ENCODE measurements at places on chromosomes 1 and 21.

GRCh38 chr1:59730302-59730701, 84.4 kb upstream of the HOOK1 start:
- DNase-seq = peak; percentile 90

DNA sequence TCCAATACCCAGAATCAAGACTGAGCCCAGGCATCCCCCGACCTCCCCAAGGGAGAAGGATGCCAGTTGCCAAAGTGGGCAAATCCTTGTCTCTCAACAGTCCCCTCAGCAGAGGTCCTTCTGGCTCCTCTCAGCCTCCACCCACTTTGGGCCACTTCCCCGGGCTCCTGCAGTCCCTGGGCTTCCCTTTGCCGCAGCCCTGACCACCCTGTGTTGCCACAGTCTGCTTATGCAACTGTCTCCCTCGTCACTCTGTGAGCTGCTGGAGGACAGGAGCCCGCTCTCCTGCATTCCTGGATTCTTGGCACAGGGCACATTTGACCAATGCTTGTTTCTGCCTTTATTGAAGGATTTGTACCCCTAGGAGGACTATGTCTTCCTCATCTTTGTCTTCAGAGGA, 2.9 kb upstream of the LRP8 start:
- no peak for DNase-seq

- DNase-seq = no peak
Measured at GRCh38 chr21:43189936-43190335, 21.1 kb downstream of the CRYAA start.

DNA sequence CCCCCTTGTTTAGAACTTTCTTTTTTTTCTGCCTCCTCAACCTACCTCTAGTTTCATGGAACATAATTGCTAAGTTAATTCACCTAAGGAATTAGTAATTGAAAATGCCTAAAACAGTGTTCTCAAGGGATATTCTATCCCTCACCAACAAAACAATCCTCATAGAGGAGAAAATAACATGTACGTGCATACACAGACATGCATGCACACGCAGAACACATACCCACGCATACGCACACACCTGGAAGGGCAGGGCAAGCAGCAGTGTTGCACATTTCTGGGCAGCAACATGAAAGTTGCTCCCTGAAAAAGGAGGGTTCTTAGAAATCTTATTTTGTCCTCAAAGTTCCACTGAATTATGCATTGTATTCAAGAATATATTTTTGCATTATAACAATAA, 76.6 kb downstream of the HHAT start:
- DNase-seq = peak; percentile 56

- no peak for DNase-seq
Measured at GRCh38 chr1:109894823-109895719, 15.6 kb upstream of the CSF1 start.

DNA sequence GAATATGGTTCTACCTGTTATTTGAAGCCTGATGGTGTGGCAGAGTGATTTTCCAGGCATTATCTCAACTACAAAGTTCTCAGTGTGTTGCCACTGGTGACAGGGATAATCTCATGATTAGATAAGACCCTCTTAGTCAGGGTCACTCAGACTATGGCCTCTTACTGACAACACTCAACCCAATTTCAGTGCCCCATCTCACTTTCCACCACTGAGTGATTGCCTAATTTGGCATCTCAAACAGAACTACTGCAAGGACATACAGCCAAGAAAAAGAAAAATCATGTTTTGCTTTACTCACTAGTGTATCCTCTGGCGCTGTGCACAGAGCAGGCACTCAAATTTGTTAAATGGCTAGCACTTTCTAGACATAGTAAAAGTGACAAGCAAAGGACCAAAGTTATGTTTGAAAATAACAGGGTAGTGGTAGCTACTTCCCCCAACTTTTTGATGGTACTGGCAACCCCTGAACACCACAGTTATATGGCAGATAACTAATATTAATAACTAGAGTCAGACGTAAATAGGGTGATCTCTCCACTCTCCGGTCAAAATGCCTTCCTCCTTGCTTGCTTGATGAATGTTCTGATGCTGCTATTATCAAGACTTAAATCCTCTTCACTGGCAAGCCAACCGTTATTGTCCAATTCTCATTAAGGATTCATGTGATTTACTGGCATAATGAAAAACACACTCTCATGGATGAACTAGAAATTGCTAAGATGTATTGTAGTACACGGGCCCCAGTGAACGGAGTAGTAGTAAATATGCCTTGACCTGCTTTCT, 37.1 kb upstream of the SLC30A10 start:
- DNase-seq = no peak

DNA sequence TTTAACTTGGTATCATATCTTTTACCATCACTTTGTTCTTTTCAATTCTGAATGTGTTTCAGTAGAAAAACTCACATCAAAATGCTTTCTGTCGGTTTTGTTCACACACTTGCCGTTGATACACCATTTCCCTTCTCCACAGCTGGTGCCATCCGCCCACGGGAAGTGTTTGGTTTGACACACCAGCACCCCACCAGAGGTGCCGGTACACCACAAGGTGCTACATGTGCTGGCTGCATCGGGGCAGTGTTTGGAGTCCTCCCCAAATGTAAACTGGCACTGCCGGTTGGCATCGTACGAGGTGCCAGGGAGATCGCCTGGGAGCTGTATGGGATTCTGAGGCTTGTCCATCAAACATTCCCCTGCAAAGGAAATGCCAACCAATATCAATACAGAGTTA, 5.0 kb downstream of the ADAMTS1 start:
- DNase-seq = no peak

GRCh38 chr1:95084317-95085176, 11.8 kb upstream of the ALG14 start:
- DNase-seq = no peak

DNA sequence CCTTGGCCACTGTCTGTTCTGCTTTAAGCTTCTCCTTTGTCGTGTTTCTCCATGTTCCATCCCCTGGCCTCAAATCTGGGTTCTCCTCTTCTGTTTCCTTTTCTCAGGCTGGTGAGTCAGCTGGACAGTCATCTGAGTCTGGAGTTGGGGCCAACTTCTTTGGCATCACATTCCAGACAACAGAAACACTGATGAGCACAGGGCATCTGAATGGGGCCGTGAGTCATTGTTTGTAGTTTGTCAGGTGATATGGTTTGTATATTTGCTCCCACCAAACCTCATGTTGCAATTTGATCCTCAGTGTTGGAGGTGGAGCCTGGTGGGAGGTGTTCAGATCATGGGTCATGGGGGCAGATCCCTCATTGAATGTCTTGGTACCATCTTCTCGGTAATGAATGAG, 14.3 kb upstream of the OLIG2 start:
- peak; percentile 36 for DNase-seq

DNA sequence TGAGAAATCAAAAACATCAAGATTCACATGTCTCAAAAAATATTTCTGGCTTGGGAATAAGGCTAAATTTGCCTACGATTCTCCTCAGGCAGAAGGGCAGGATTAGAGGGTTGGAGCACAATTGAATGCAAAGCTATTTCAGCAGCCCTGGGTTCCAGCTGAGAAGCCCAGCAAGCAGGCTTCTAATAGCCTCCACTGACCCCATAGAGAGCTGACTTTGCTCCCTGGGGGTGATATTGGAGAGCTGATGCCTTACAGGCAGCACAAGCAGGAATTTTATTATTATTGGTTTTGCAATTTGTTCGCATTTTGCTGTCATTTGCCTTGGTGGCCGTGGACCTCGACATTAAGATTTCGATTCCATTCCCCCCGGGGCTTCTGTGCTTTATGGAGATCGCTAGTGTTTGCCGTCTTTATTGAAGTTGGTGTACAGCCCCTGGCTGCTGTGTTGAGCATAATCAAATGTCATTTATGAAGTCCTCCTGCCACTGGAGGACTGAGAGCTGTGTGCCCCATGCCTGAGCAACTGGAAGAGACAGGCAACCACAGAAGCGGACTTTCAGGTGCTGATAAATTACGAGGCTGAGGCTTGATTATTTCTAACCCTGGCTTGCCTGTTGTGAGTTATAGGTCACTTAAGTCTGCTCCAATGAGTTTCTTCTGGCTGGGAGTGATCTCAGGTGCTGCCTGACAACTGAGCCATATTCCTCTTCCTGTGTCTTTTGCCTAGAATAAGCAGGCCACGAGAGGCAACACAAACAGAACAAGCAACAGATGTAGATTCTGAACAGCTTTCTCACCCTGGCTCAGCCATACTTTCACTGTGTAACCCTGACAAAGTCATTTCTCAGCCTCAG, 518.4 kb upstream of the CAMK1G start:
- DNase-seq = no peak

- no peak for DNase-seq
Measured at GRCh38 chr1:46204406-46204742, 1.2 kb downstream of the LURAP1 start.

- no peak for DNase-seq
Measured at GRCh38 chr1:174491606-174492005, 43.8 kb downstream of the GPR52 start.

DNA sequence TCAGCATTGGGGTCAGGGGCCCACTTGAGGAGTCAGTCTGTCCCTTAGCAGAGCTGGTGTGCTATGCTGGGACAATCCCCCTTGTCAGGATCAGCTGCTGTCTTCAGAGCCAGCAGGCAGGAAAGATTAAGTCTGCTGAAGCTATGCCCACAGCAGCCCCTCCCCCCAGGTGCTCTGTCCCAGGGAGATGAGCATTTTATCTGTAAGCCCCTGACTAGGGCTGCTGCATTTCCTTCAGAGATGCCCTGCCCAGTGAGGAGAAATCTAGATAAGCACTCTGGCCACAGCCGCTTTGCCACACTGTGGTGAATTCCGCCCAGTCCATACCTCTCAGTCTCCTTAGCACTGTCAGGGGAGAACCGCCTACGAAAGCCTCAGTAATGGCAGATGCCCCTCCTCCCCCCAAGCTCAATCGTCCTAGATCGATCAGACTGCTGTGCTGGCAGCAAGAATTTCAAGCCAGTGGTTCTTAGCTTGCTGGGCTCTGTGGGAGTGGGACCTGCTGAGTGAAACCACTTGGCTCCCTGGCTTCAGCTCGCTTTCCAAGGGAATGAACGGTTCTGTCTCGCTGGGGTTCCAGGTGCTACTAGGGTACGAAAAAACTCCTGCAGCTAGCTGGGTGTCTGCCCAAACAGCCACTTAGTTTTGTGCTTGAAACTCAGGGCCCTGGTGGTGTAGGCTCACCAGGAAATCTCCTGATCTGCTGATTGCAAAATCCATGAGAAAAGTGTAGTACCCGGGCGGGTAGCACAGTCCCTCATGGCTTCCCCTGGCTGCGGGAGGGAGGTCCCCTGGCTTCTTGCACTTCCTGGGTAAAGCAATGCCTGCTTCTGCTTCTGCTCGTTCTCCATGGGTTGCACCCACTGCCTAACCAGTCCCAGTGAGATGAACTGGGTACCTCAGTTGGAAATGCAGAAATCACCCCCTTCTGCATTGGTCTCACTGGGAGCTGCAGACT, 25.1 kb upstream of the TP53BP2 start:
- DNase-seq = no peak

Data from keratinocyte (primary cell).